SJSA1 (cell line): ENCODE measurements at places on chromosomes 4 and X. TPM values are rescaled to one million over a fixed set of nuclear protein-coding genes. Genes with fewer than 3 reads are reported as not detected.

PHOX2B gene
- total RNA-seq = not detected in 2 replicates

GRCh38 chrX:9693307-9694001 lies 72.2 kb downstream of the GPR143 start:
- DNase-seq = no peak

PRICKLE3 gene
- 2.4 and 3.6 TPM in 2 replicates for total RNA-seq

DNA sequence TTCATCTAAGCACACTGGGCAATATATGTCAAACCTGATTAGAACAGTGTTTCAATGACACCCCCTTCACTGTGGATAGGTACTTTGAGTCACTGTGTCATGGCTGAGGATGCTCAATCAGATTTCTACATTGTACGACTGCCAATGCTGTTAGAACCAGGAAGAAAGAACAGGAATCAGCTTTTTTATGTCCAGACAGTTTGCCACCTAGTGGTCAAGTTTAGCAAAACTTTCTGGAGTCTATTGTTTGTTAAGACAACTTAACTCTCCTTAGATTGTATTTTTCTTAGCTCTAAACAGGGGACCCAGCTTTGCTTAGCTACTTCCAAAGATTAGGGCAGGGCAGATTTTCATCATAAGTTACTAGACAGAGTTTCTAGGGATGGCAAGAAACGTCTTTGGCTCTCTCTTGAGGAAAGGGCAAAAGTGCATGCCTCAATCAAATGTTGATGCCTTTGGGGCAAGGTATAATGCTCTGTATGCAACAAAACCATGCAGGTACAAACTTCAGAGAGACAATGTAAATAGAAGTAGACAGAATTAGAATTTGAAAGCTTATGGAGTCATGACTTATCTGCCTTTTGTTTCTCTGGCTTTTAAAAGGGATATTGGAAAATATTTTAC lies 40.5 kb upstream of the BMP3 start:
- DNase-seq = no peak

- DNase-seq = no peak
These were observed 564 bp downstream of the FAM149A start for GRCh38 chr4:186104890-186105646.

GRCh38 chr4:16843831-16844508 lies 54.5 kb downstream of the LDB2 start:
- DNase-seq = no peak

DNA sequence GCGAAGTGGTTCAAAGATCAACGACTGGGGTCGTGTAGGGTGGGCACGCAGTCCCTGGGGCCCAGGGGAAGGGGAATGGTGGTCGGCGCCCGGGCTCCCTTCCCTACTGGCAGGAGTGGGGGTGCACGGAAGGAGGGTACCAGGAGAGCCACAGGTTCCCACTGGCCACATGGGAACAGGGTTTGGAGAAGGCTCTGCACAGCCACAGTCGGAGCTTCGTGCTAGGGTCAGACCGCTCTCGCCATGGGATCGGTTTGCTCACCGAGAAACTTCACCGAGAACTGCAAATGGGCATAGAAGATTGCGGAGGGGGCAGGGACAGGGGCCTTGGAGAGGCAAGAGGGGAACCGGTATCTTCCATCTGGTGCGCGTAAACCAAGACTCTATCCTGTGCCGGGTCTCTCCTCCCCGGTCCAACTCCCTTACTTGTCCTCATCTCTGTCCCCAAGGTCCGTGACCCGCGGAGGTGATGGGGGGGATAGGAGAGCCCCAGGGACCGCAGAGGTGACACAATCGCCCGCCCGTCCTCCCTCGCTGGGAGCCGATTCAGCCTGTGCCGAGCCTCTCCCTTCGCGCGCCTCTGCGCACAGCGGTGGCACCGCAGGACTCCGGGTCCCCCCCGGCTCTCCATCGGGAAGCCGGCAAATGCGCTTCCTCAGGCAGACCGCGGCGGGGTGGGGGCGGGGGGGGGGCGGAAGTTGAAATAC lies 1.0 kb downstream of the SCD5 start:
- DNase-seq = peak; percentile 32

UBA1 gene
- total RNA-seq = 144 and 184 TPM in 2 replicates
